ENCODE measurements at places on chromosomes 16 and 17.

DNA sequence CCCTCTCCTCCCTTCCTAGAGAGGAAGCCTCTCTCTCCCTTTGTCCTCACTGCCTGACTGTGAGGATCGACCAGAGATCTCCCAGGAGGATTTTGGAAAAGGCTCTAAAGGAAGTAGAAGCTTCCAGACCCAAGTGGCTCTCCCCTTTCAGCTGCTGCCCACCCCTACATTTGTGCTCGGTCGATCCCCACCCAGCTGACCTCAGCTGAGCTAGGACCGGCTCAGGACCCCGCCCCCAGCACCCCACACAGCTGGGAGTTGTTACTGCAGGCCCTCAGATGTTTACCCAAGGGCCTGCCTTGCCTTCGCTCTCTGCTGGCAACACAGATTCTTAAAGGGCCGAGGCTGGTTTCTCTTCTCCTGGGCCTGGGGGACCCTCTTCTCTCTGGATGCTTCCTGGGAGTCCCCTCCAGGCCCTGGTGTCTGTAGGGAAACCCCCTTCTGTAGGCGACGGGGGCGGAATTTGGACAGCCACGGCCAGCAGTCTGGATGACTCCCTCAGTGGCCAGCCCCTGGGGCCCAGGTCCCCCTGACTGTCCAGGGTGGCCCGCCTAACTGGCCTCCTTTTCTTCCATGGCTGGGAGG, 26.9 kb upstream of the TIMP2 start:
- no peak for DNase-seq

- no peak for DNase-seq
These were observed 16.0 kb upstream of the RASL10B start for GRCh38 chr17:35715416-35715815.

DNA sequence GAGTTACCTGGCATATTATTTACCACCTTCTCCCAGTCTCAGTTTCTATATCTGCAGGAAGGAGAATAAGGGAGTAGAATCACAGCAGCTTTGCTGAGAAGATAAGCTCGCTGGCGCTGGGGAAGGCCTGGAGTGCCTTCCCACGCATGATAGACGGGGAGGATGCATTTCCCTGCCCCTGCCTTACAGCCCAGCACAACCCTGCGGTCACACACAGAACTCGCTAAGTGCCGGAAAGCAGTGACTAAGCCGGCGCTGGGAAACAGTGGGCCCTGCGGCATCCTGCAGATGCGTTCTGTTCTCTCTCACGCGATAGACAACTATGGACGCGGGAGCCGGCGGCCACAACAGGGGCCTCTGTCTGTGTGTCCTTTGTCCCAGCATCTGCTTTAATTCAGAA, 4.8 kb downstream of the CA5A start:
- no peak for DNase-seq

- DNase-seq: no peak
These were observed 79.2 kb upstream of the LGALS9 start for GRCh38 chr17:27551701-27552248.

DNA sequence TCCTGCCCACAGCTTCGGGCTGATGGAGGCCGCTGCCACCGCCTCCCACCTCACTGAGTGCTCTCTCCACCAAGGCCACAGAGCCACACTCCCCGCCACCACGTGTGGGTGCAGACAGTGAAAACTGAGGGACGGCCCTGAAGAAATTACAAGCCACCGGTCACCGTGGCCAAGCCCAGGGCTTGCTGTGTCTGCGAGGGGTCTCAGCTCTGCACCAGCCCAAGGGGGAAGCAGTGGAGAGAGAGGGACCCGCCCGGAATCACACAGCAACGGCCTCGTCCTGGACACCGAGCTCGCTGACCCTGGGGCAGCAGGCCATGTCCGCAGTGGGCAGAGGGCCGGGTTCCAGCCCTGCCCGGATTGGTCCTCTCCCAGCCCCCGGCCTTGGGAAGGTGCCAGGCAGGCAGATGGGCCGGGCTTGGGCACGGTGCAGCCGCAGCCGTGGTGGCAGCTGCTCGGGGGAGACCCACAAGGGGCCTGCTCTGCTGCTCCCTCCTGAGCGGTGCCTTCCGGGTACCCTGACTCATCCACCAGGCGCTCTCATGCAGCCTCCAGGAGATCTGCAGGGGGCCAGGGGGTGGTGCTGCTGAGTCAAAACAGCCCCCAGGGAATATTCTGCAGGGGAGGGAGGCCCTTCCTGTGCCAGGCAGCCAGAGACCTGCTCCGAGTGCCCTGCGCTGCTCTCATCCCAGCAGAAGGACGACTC, 52.0 kb downstream of the CBFA2T3 start:
- DNase-seq: peak; percentile 88

DNA sequence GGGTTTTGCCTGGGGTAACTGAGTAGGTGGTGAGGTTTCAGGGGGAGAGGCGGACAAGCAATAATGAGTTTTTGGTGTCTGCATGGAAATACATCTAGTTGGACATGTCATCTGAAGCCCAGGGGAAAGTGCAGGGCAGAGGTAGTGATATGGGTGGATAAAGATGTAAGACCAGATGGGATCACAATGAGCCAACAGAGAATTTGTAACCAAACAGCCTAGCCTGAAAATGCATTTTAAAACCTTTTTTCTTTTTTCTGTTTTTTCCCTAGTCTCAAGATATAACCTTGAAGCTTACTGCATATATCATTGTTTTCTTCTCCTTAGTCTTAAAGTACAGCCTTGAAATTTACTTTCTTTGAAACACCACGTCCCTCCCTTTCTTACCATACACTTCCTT, 3.7 kb upstream of the ZNF19 start:
- no peak for DNase-seq

DNA sequence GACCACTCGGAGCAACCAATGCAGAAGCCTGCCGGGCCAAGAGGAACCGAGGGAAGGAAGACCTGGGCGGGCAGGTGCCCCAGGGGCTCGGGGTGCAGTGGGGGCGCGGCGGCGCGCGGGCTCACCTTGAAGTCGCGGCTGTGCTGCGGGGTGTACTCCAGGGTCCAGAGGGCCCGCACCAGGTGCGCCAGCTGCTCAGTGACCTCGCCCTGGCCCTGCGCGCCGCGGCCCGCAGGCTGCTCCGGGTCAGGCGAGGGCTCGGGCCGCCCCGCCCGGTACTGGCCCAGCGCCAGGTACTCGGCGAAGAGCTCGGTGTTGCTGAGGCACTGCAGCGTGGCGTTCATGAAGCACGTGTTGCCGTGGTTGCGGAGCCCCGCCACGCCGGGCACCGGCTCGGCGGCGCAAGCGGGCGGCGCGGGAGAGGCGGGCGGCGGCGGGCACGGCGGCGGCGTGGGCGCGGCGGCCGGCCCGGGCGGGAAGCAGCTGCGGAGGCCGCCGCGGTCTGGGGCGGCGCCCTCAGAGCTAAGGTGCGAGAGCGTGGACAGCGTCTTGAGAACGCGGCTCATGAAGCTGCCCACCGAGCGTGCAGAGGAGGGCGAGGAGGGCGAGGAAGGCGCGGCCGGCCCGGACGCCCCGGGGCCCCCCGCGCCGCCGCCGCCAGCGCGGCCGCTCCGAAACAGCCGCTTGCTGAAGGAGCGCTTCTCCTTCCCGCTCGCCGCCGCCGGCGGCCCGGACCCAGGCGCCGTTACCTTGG, 562 bp downstream of the USP31 start:
- DNase-seq: peak; percentile 48

DNA sequence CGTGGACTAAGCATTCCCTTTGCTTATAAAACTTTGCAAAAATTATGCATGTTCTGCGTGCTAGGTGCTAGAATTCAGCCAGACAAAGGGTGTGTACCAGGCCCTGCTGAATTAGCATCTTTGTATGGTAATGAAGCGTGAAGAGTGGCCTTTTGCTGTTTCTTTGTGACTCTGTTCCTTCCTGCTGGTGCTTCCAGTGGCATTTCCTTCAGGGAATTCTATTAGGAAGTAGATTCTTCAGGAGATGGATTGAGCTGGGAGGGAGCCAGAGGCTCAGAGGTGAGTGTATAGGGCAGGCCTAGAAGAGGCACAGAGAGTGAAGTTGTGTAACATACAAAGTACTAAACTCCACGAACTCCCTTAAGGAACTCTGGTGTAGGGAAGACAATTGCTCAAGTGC, 73.9 kb upstream of the ASIC2 start:
- DNase-seq: no peak

GRCh38 chr17:78979780-78980623, at the start of gene LGALS3BP:
Gene LGALS3BP (minus strand): TSS chr17:78979923. CDS start chr17:78977191, 2,732 bp downstream.
- DNase-seq: no peak

DNA sequence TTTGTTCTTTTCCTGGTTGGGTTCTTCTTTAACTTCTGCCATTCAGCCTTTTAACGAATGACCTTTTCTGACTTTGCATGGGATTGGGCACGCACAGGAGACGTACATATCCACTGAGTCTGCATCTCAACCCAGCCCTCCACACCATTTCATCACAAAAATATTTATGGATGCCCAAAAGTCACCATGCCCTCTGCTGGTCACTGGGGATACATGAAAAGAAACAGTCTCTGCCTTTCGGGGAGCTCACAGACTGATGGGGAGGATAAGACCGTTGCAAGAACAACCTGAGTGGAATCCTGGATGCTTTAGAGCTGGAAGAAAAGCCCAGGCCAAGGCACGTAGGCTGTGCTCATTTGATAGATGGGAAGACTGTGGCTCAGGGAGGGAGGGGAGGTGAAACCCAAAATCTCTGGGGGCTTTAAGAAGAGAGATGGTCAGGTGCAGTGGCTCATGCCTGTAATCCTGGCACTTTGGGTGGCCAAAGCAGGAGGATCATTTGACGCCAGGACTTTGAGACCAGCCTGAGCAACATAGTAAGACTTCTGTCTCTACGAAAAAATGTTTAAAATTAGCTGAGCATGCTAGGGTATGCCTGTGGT, 7.9 kb upstream of the MT2A start:
- DNase-seq: no peak

DNA sequence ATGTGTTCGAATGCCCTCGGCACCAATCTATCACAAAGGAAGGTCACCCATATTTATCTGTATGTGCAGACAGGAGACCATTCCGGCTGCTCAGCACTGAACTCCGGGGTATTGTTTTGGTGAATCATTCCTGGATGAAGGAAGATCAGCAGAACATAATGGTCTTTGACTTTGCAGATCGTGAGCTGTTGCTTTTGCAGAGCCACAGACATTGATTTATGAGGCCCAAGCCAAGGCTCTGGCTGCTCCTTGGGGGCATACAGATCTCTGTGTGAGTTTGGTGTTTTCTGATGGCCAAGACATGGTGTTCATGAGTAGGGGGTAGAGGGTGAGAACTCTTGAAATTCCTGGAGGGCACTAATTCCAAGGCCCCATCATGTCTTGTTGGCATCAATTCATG, 458.8 kb upstream of the HSBP1 start:
- no peak for DNase-seq

- DNase-seq: no peak
These were observed 24.5 kb upstream of the SPPL2C start for GRCh38 chr17:45820052-45820780.

DNA sequence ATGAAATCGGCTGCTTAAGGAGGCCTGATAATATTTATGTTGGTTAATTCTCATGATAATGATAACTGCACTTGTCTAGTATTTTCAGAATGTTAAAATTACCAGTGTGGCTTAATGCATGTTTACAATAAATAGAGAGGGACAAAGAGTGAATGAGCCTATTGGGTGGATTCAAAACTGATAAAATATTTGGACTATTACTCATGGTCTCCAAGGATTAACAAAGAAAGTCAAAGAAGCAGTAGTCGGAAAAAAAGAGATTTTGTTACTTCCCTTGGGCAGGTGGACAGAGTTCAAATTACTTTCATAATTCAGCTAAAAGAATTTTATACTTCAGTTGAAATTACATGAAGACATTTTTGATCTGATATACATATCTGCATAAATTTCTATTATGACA, 258.2 kb upstream of the PMFBP1 start:
- no peak for DNase-seq

GRCh38 chr16:71351558-71351901, 7.0 kb upstream of the CALB2 start:
- DNase-seq: no peak

- DNase-seq: no peak
These were observed 18.4 kb upstream of the PRKCA start for GRCh38 chr17:66283971-66284370.

DNA sequence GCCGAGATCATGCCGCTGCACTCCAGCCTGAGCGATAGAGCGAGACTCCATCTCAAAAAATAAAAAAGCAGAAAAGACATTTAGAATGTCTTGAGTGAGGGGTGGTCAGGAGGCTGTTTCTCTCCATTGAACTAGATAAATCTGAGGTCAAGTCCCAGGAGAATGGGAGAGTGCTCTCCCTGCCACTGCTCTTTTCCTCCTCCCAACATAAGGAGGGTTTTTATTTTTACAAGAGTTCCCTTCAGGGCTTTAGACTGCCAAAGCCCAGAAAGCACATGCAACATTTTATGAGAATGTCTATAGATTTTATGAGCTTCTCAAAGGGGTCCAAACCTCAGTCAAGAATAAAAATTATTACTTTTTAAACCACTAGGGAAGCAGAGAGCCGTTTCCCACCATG, 1.6 kb downstream of the RND2 start:
- no peak for DNase-seq

DNA sequence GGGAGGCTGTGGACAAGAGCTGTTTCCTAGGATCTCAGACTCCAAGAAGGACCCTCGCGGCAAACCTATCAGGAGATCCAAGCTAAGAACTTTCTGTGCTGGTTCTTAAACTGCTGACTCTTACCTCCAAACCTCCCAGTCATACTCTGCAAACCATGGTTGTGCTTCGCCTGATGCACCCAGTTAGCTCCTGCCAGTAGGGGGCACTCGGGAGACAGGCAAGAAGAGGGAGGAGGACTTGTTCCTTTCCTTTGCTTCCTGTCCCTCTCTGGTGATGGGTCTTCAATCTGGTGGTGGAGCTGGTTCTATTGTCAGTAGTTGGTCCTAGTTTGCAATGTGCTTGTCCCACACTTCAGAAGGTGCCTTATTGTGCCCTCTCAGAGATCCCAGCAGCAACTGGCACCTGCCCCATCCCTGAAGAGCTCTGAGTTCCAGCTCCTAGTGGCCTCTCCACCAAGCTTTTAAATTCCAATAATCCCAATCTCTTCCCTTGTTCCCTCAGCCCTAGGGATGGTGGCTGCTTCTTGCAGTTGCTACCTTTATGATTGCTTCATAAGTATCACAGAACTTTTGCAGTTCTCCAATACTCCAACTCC, 113.5 kb upstream of the RPL38 start:
- DNase-seq: peak; percentile 47

- DNase-seq: no peak
These were observed 46.1 kb upstream of the NLK start for GRCh38 chr17:27996202-27997043.

- DNase-seq: no peak
These were observed 45.9 kb downstream of the VAC14 start for GRCh38 chr16:70754851-70755600.

- no peak for DNase-seq
These were observed 39.3 kb downstream of the MYO18A start for GRCh38 chr17:29140631-29141513.

Data from GM12891 (cell line).